ENCODE measurements at places on chromosomes 2 and 18.

DNA sequence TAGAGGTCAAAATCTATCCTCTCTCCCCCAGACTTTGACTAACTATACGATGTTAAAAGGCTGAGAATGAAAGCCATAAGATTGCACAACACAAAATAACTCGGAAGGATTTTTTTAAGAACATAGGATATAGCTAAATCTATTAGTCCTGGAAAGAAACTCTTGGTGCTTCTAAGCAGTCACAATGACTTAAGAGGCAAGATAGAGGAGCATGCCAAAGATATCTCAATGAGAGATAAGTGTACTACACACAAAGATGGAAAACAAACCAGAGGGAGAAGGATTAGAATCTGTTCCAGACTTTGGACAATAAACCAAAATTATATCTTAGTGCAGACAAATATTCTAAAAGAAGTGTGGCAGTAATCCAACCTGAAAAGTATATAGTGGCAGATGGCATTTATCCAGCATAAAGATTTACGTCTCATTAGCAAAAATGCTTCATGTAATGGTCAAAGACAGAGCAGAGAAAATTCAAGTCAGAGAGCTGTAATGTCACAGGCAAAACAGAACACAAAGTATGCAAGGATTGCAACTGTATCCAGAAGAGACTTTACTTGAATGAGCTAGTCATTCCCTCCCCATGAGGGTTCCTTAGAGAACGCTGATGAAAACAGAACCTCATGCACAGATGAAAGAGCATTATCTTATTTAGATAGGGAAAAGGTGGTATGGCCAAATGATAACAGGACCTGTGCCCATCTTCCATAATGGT, 28.8 kb upstream of the EVA1A start:
- no peak for DNase-seq

- no peak for DNase-seq
These were observed 113.0 kb downstream of the PPP1R1C start for GRCh38 chr2:182098648-182099047.

GRCh38 chr2:55163941-55164390, 68.1 kb downstream of the CLHC1 start:
- no peak for DNase-seq

DNA sequence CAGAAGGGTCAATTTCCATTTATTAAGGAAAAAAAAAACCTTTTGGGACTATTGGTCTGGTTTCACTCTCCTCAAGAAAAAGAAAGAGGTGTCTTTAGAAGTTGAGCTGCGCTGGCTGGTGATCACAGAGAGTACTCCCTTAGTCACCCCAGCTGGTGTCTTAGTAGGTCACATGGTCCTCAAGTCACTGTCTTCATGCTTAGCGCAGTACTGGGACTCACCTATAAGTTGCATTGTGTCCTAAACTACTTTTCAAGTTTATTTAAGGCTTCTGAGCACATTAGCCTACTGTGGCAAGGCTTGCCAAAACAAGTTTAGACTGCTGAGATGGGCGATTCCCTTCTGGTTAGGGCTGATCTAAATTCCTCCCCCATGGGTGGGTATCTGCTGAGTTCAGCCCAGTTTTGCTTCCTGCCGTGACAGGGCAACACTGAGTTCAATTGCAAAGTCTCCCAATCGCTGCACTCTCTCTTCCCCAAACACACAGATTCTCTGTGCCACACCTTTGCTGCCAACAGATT, 824.9 kb upstream of the CRIM1 start:
- DNase-seq = no peak

- DNase-seq = peak; percentile 4
These were observed 139.3 kb upstream of the ID2 start for GRCh38 chr2:8542381-8543059.

- DNase-seq = no peak
These were observed 187.9 kb downstream of the BCL11A start for GRCh38 chr2:60365556-60365955.

DNA sequence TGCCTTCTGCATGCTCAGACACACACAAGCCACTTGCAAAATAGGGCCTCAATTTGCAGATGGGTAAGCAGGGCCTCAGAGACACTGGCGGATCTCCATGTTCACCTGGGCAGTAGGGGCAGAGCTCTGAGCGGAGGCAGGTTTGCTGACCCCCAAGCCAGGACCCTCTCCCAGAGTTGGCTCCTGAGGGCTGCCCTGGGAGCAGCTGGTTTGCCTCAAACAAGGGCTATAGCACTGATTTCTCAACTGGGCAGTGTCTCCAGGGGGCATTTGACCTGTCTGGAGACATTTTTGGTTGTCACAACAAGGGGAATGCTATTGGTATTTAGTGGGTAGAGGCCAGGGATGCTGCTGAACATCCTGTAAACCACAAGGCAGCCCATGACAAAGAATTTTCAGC, 11.6 kb downstream of the GLI2 start:
- no peak for DNase-seq

DNA sequence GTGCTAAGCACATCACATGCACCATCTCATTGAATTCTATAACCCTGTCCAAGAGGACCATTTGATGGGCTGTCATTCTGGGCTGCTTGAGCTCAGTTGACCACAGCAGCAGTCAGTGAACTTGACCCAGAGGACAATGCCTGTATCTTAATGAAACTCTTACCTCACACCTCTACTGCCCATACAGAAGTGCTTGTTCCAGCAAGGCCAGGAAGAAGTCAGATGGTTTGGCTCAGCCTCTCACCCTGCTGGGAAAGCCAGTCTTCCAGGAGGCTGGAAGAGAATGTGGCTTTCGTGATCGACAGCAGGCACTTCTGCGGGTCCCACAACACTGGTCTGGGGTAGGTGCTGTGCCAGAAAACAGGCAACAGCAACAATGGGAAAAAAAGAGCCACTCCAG, 47.3 kb downstream of the CFAP221 start:
- DNase-seq = no peak

- DNase-seq = no peak
These were observed 7.2 kb upstream of the PROC start for GRCh38 chr2:127410871-127411652.

DNA sequence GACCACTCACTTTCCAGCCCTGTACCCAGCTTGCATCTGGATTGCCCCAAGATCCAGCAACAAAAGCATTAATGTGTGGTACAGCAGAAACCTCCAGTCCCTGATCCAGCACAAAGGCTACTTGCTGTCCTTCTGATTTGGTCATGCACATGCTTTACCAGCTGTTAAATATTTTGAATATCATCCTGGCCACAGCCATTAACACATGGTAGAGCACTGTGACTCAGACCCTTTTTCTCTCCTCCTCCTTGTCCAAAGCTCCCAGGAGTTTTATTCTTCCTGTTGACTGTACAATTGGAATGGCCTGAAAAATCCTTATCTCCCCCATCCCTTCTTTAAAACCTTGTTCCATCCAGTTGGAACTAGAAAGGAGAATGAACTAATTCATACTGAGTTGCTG, 419.7 kb upstream of the TNP1 start:
- no peak for DNase-seq

- DNase-seq = no peak
These were observed 76.0 kb downstream of the SMAD7 start for GRCh38 chr18:48874701-48875162.

Measured in uterus (tissue), 4 donors.